ENCODE measurements at places on chromosomes 4 and X.

GRCh38 chrX:55638933-55639332 is 15.7 kb downstream of the FOXR2 start:
- no peak for DNase-seq

DNA sequence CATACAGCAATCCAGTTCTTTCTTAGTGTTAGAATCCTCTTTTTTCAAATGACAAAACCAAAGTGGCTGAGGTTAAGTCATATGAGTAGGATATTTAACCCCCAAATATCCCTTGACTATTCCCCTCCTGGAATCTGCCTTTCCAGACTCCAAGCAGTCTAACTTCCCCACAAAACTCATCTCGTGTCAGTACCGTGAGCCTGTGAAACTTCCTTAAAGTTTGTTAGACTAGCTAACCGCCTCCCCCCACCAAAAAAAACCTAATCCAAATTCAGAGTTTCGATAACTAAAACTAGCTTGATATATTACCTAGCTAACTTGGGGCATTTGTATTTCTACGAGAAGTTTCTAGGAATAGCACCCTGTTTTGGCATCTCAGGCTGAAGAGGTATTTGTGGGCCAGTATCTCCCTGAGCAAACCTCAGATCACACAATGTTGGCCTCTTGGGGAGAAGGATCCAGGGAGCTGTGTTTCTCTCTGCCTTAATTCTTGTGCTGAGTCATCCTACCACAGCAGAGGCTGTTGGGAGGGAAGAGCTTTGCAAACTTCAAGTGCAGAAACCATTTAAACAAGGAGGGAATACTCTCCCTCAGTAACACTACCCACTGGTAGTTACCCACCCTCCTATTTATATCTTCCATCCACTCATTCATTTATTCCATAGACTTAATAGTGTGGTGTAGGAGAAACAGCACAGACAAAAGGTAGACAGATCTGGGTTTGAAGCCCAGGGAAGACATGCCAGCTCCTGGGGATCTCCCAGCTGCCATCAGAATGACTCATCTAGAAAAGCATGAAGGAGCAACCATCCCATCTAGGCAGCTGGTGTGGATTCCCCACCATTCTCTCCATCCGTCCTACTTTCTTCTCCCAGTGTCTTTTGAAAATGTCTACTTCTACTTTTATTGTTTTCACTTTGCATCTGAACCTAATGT is 39.3 kb upstream of the TXK start:
- no peak for DNase-seq

- no peak for DNase-seq
Measured at GRCh38 chr4:61753739-61754138, 553.6 kb downstream of the ADGRL3 start.

DNA sequence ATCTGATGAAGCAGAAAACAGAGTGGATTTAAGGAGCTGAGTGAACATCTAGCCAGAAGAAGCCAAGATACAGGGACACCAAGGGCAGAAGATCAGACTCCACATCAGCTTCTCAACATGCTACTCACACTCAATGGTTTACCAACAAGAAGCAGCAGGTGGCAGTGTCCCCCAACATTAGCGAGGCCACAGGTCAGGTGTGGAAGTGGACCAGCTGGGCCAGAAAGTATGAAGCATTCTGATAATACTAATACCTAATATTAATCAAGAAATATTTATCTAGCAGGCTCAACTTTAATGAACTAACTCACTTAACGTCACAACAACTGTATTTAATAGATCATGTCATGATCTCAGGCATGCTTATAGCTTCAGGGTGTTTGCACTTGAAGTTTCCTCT is 73.4 kb upstream of the TTC29 start:
- DNase-seq = peak; percentile 66

DNA sequence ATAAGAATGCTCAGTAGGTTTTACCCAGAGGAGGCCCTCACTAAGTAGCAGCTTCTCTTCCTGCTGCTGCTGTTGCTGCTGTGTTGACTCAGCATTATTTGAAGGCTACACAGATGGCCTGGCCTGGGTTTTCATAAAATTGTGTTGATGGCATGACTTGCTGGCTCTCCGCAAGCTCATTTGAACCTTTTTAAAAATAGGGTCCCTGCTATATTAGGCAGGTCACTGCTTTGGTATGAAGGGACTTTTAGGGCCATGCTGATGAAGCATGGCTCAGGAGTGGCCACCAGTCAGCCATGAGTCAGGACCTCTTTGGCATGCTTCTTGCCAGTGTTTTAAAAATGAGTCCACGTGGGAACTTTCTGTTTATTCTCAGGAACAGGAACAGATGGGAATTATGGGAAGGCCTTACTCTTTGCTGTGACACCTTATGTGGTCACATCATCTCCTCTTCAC is 128.7 kb downstream of the MID1IP1 start:
- no peak for DNase-seq

- DNase-seq = no peak
Measured at GRCh38 chr4:6235901-6236640, 33.6 kb upstream of the WFS1 start.

- no peak for DNase-seq
Measured at GRCh38 chrX:119105826-119106225, 21.8 kb downstream of the KIAA1210 start.

DNA sequence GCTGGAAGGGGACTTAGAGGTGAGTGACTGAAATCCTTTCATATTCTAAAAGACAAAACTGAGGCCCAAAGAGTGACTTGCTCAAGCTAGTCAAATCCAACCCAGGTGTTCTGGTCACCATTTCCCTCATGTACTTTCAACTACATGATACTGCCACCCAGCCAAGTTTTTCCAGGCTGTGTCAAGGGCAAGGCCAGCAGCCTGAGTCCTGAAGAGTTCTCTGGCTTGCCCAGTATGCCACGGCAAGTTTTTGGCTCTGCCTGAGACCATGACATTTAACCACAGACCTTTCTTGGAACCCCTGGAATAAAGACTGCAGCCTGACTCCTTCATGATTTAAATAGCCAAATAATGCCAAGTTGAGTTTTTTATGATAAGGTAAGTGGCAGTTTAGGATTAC is 10.7 kb upstream of the TMEM164 start:
- no peak for DNase-seq

GRCh38 chr4:54585321-54586000 is 72.3 kb upstream of the KIT start:
- DNase-seq = no peak

DNA sequence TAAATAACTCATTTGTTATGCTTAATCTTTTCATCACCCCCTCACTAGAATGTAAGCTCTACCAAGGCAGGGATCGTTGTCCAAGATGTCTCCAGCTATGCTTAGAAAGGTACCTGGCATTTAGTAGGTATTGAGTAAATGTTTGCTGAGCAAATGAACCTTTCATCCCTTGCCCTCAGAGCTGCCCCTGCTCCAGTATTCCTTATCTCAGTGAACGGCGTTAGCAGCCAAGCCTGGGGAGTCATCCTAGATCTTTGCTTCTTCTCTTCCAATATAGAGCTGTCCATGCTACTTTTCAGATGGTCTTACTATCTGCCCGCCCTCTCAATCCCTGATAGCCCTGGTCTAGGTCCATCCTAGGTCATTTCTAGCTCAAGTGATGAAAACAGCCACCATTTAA is 188.4 kb downstream of the NR3C2 start:
- DNase-seq = no peak

DNA sequence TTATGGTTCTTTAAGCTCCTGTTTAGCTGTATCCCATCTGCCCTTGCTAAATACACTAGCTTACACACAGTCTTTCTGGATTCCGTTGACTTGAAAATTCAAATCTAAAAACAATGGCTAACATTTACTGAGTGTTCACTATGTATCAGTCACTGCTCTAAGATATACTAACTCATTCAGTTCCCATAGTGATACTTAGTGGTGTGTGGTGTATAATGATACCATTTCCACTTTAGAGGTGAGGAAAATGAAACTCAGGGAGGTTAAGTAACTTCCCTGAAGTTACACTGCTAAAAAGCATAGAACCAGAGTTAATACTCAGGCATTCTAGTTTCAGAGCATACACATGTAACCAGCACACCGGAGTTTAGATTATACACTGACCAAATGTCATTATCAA is 762.0 kb downstream of the GRID2 start:
- DNase-seq = no peak

DNA sequence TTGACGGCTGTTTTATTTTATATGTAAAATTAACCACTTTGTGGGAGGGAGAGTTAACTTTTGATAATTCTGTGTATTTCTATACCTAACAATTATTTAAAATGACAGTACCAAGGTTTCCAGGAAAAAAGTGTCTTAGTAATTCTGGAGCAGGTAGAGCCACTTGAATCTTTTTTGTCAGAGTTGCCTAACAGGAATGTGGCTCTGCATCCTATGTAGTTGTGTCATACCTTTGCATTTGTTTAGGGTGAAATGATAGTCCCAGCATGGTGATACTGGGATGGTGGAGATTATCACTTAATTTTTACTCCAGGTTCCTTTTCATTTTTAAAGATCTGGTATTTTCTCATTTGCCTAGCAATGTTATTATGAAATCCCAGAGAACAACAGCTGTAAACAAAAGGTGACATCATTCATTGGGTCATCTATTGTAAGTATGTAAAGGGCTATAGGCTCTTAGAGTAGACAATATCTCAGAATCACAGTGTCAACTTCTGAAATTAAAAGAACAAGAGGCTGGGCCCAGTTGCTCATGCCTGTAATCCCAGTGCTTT is 9.6 kb downstream of the SGMS2 start:
- DNase-seq = no peak

GRCh38 chrX:1535241-1536041 is 1.5 kb downstream of the P2RY8 start:
- DNase-seq = no peak

- DNase-seq = no peak
Measured at GRCh38 chrX:96449896-96450295, 234.7 kb upstream of the DIAPH2 start.

DNA sequence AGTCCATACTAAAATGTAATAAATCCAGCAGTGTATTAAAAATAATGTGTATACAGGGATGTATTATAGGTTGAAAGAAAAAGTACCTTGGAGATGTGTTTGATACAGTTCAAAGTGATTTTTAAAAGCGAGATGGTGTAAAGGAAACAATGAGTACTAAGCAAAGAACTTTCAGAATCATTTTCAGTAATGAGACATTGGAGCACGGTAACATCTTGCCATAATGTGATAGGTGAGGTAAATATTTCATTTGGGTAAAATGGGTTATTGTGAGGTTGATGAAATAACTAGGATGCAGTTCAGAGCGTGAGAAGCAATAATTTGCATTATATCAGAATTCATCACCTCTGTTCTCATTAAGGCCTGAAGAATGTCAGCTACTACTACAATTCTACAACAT is 25.9 kb downstream of the EIF2S3 start:
- DNase-seq = no peak

DNA sequence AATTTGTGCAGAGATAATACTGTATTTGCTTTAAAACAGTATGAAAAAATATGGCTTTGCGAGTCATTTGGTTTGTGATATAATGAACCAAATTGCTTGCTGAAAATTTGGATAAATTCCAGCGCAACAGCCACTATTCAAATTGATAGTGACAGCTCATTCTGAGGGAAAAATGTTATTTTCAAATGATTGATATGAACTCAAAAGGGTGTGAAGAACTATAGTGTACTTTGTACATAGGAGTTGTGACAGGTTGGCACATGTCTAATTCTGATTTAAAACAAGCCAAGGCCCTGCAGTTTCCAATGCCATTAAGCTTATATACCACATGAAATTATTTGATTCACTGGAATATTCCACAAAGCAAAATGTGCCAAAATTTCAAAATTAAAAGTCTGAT is 1628.9 kb upstream of the AGA start:
- DNase-seq = no peak

DNA sequence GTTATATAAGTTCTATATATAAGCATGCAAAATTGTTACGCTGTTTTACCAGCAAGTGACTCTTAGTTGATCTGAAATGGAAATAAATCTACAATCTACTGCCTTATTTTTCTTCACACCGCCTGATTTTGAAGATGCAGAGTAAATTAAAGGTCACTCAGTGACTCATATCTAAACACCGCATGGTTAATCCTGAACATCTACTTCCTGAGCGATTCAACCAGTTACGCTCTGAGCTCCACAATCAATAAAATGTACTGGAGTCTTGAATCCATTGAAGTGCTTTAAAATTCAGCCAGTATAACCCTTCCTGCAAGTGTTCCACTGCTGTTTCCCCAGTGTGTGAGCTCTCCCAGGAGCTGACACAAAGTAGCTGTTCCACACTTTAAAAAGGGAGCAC is 192.8 kb downstream of the SLC7A11 start:
- no peak for DNase-seq

- peak; percentile 84 for DNase-seq
Measured at GRCh38 chr4:6749340-6750171, 33.0 kb upstream of the KIAA0232 start.

DNA sequence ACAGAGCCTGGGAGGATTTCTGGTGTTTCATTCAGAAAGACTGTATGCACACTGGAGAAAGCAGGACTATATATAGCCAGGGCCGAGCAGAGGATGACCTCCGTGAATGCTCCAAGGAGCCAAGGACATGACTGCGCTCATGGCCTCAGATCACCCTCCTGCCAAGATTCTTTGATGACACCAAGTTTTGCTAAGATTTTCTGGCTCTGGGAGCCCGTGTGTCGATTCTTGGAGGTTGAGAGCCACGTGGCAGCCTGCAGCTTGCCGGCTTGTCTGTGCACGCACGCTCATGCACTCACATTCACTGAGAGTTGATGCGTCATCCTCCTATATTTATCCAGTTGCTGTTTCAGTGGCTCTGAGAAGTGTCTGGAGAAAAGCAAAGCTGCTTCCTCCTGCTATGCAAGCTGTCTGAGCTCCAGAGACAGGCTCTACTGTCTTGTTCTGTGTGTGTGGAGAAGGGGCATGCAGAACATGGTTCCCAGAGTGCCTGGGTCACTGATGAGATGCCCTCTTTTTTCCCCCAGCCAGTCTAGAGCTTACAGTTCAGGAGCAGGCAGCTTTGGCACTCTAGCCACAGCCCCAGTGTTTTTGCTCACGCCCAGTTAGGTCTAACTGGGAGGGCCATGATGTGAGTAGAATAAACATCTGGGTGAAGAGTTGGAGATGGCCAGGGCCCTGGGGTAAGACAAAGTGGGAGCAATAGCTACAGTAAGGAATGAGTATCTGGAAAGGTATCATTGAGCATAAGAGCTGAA is 64.9 kb upstream of the SCOC start:
- peak; percentile 83 for DNase-seq

- DNase-seq = no peak
Measured at GRCh38 chrX:23066588-23067281, 67.0 kb downstream of the DDX53 start.

DNA sequence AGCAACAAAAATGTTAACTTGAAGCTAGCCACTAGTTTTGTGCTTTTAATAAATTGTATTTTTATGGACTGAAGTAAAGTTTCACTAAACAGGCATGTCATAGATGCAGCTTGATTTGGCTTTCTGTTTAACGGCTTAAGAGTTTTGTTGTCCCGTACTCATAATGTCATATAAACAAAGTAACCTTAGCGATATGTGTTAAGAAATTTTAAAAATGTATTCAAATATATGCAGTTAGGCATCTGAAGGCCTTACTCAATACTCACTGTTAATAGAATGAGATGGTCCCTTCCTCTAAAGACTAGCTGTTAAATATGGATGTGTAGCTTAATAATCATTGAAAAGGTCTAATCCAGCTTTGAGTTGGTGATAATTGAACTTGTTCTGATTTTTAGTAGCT is 1.0 kb upstream of the SCLT1 start:
- DNase-seq = no peak

GRCh38 chr4:33218238-33218637 is 2498.1 kb downstream of the PCDH7 start:
- DNase-seq = no peak

- no peak for DNase-seq
Measured at GRCh38 chr4:15794426-15794825, 16.3 kb downstream of the CD38 start.

GRCh38 chr4:25863347-25863784 is 578 bp upstream of the SEL1L3 start:
- DNase-seq = peak; percentile 66

- peak; percentile 90 for DNase-seq
Measured at GRCh38 chr4:113760795-113761619, 531 bp downstream of the CAMK2D start.

All from Right ventricle myocardium inferior (tissue), 1 donor.